Right cardiac atrium (tissue), 5 donors: ENCODE measurements at places on chromosomes 2 and 18. TPM values are rescaled to one million over a fixed set of nuclear protein-coding genes. Genes with fewer than 3 reads are reported as not detected.

Gene SF3B6
- 58.6 TPM for total RNA-seq

GRCh38 chr2:153077311-153077710 is 358.9 kb downstream of the ARL6IP6 start:
- no peak for DNase-seq

- no peak for DNase-seq
Measured at GRCh38 chr18:57294547-57294946, 57.8 kb upstream of the ST8SIA3 start.

DNA sequence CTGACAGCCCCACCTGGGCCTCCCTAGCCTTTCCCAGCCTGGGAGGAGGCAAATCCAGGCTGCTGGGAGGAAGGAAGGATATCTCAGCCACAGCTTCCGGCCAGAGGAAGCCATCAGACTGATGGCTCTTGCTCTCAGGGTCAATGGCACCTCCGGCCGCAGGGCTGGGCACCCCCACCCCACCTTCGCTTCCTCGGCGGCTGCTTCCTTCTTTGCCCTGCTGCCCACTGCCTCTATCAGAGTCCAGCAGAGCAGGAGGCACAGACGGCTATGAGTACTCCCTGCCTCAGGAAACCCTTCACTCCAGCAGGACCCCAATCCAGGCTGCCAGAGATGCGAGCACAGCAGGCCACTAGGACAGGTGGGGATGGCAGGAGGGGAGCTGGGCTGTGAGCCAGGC is 3.3 kb downstream of the SEMA4C start:
- DNase-seq, result no peak

DNA sequence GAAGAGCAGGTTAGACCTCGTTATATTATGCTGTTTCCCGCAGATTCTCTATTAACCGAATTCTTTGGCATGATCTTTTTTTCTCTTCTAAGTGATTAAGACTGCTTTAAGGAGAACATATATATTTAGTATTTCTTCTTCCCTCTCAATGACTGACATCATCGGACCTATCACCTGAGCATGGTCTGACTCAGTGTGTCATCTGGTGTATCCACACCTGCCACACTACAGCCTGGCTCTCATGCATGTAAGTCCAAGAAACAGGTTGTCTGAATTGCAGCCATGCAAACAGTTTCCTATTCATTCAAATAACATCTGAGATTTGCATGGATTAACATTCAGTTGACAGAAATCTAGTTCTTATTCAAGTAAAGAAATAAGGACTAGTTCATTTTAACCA is 55.1 kb upstream of the CWC22 start:
- no peak for DNase-seq

DNA sequence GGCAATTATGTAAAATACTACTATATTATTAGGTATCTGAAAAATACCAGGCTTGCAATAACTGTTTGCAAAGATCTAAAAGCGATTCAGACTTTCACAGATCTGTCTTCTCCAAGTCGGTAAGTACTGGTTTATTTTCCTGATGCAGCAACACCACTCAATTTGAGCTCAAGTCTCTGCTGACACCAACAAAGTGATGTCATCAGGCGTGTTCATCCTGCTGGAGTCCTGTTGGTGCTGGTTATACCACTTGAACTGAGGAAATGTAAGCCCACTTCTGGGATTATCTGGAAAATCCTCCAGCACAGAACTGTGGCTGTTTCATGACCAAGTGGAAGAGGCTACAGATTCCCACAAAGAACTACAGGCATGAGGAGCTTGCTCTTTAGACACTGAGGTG is 267.6 kb downstream of the BCL2 start:
- no peak for DNase-seq
